Stimulated activated effector memory CD8-positive, alpha-beta T cell treated with anti-CD3 and anti-CD28 coated beads, Interleukin-12 subunit alpha, Interleukin-12 subunit beta, amount 100 ng/mL, for 72 hours (primary cell): ENCODE measurements at places on chromosomes 1 and 21.

DNA sequence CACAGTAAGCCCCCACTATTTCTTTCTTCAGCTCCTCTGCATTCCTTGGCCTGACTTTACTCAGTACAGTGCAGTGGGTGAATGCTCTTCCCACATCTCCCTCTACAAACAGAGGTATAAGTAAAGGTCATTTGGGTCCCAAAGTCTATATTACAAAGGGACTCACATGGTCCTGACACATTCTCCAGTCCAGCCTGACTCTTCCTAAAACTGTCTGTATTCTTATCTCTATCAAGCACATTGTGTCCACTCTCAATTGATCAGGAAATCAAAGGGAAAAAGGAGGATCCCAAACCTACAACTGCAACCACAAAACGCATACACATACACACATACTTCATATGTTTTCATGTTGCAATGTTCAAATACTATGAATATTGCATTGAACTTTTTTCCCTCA, 49.4 kb downstream of the FRRS1 start:
- no peak for DNase-seq

DNA sequence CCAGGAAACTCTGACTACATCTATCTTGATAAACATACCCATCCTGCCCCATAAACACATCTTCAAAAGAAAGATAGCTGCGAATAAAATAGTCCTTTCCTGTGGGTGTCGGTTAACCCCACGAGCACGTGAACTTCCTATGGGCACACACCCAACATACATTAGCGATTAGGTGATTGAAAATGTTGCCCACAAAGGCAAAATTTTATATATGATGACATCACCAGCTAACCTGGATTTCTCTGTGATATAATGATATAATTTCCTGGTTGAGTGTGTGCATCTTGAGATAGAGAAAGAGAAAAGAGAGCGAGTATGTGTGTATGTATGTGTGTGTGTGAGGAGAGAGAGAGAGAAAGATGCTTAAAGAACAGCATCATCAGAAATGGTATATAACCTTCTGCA, 296.1 kb downstream of the PTPRC start:
- no peak for DNase-seq

DNA sequence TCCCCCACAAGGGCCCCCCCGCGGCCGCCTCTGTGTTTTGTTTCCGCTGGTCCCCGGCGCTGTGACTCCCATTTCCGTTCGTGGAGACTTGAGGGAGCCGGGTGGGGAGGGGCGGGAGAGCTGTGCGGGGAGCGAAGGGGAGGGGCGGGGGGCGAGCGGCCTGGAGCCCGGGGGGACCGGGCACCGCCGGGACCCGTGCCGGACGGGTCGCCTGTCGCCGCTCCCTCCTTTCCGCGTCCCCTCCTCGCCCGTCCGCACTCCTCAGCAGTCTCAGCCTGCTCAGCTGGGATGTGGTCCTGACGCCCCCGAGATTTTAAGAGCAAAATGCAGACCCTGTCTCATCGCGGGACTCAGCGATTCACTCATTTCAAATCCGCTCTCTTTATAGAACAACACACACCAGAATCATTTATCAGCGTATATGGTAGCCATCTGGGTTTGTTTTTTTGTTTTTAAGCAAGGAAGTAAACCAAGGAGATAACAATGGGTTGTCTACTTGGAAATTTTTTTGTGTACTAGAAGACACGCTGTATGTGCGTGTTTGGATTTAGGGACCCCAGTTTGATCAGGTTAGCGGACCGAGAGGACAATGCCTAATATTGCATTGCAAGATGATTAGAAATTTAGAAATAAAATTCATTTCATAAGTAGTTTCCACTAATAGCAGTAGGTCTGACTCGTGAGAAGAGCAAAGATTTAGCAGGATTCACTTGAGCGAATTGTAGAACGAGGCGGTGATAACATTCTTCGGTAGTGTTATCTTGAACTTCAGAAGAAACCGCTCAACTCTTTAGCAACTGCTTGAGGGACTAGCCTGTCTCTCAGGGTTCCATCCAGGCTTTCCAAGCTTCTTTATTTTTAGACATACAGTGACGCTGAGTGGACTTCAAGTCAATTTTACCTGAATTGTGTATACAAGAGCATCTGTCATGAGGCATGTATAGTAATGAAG, 1.1 kb downstream of the GABPA start:
- DNase-seq = no peak

GRCh38 chr21:42515708-42516502, 2.3 kb downstream of the SLC37A1 start:
- no peak for DNase-seq

DNA sequence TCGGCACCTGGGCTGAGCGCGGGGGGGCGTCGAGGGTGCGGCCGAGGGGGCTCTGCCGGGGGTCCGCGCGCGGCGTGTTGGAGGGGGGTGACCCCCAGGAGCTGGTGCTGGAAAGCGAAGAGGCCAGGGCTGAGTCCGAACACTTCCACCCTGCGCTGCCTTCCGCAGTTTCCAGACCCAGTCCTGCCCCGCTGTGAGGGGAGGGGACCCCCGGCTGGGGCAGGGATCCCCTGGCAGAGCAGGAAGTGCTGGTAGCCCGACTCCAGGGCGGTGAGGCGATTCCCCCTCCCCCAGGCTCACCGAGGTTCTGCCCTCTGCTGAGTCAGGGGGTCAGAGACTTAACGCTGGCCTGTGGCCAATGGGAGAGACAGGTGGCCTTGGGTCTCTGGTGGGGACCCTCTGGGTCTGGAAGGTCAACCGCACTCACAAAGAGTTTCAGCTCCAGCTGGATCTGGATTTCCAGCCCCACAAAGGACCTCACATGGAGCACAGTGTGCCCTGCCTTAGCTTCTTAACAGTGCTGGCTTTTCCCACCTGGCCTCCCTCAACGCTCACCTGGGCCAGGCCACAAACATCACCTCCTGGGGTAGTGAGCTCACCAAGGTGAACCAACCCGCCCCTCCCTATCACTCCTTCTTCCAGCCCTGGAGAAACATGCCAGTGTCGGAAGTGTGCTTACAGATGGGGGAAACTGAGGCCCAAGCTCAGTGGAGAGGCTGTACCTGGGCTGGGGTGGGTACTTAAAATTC, 39.8 kb upstream of the SYNC start:
- no peak for DNase-seq

- DNase-seq = no peak
These were observed 73.6 kb upstream of the SLC45A1 start for GRCh38 chr1:8244304-8244703.

- no peak for DNase-seq
These were observed 141.1 kb downstream of the TOMM20 start for GRCh38 chr1:234987415-234988154.

- DNase-seq = no peak
These were observed 82.3 kb downstream of the ITPKB start for GRCh38 chr1:226656601-226657277.

- no peak for DNase-seq
These were observed 582.0 kb upstream of the TMPRSS15 start for GRCh38 chr21:18985584-18985983.

DNA sequence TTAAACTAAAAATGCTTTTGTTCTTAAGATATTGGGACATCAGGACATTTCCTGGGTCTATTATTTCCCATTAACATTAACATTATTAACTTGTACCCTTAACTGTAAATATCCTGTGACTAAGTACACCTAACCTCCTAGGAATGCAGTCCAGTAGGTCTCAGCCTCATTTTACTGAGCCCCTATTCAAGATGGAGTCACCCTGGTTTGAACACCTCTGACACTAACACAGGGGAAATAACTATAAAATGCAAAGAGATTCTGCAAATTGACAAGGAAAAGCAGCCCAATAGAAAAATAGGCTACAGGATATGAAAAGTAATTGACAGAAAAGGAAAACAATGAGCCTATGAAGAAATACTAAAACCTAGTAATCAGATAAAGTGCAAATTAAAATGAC, 11.6 kb upstream of the NCMAP start:
- no peak for DNase-seq

DNA sequence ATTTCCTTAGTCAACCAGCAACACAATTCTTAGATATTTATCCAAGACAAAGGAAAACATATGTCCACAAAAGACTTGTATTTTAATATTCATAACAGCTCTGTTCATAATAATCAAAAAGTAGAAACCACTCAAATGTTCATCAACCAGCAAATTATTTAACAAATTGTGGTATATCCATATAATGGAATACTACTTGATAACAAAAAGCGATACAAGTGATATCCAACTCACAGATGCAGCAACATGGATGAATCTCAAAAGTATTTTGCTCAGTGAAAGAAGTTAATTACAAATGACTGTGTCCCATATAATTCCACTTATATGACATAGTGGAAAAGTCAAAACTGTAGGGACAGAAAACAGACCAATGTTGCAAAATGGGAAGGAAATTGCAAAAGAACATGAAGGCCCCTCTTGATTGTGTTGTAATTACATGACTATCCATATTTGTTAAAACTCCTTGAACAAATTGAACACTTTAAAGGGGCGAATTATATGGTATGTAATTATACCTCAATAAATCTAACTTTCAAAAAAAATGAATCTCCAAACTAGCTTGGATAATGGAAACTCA, 116.9 kb downstream of the EDEM3 start:
- no peak for DNase-seq

DNA sequence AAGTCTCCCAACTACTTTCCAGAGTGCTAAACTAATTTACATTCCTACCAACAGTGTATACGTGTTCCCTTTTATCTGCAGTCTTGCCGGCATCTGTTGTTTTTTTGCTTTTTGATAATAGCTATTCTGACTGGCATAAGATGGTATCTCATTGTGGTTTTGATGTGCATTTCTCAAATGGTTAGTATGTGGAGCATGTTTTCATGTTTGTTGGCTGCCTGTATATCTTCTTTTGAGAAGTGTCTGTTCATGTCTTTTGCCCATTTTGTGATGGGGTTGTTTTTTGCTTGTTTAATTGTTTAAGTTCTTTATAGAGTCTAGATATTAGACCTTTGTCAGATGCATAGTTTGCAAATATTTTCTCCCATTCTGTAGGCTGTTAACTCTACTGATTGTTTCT, 46.6 kb downstream of the MAST2 start:
- no peak for DNase-seq

DNA sequence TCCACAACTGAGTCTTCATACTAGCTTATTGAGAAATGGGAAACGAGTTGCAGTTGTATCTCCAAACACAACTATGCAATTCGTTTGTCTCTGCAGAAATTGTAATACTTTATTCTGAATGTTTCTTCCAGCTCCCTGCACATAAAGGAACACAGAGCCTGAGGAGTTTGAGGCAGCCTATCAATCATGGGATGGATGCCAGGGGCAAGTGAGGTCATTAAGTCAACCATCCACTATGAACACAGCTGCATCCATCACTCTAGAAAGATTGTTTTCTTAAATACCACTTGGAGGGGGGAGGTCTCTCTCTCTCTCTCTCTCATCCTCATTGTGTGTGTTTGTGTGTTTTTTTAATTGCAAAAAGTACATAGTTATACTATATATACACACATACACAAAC, 2.9 kb upstream of the PSMB2 start:
- no peak for DNase-seq

DNA sequence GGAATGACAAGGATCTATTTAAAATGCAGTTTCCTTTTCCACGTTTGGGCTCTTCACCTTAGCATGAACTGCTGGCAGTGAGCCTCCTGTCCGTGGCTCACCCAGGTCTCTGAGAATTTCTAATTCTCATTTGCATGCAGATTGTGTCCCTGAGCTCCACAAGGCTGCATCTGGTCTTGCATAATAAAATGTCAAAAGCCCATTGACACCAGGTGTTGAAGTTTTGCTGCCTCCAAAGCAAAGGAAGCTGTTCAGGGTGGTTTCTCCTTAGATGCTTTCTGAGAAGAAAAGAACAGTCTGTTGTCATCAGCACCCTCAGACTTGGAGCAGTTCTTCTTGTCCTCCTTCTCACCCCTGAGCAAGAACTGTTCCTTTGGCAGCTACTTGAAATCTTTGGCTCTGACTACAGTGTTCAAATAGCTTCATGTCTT, 433.1 kb upstream of the KAZN start:
- no peak for DNase-seq

DNA sequence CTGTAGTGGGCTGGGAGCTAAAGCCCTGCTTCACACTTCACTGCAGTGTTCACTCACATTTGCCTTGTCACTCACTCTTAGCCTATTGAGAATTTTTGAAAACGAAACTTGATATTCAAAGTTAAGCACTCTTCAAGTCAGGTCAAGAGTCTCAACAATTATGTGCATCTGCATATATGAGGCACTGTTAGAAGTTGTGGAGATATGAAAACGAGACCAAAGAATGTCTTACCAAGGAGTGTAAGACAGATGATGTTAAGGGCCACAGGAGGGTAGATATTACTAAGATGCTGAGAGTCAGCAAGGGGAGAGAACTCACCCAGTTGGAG, 64.7 kb upstream of the GJA8 start:
- no peak for DNase-seq

- peak; percentile 44 for DNase-seq
These were observed 24.2 kb downstream of the MAN1C1 start for GRCh38 chr1:25640646-25641328.

DNA sequence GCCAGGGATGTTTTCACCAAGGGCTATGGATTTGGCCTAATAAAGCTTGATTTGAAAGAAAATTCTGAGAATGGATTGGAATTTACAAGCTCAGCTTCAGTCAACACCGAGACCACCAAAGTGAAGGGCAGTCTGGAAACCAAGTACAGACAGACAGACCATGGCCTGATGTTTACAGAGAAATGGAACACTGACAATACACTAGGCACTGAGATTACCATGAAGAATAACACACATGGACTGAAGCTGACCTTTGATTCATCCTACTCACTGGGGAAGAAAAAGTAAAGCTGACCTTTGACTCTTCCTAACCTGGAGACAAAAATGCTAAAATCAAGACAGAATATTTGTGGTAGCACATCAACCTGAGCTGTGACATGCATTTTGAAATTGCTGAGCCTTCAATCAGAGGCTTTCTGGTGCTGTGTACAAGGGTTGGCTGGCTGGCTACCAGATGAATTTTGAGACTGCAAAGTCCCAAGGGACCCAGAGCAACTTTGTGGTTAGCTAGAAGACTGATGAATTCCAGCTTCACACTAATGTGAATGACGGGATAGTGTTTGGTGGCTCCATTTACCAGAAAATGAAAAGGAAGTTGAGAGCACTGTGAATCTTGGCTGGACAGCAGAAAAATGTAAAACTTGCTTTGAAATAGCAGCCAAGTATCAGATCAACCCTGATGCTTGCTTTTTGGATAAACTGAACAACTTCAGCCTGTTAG, 190.4 kb upstream of the KCTD3 start:
- no peak for DNase-seq

- DNase-seq = no peak
These were observed 29.1 kb upstream of the F13B start for GRCh38 chr1:197096137-197096536.

DNA sequence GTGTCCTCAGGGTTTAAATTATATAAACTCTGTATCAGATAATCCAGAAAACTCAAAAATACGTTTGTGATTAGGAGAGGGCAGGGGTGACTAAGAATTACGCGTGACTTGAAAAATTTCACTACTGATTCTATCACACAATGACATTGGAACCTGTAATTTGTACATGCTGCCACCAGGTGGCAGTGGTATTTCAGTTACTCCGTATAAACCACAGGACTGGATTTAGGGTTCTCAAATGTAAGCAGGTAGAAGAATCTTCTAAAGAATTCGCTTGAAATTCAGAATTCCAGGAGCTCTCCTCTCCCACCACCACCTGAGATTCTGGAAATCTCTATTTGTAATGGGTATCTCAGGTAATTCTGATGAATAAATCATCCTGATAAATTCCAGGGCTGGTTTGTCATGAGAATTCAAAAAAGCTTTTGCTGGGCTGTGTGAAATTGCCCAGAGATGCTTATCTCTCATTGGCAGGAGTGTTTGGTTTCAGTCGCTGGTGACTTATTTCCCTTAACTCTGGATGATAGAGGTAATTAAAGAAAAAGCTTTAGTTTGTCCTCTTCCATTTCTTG, 1.7 kb upstream of the KRTAP7-1 start:
- peak; percentile 53 for DNase-seq

GRCh38 chr21:16454399-16454798, 724.6 kb downstream of the USP25 start:
- no peak for DNase-seq
